ENCODE measurements at places on chromosomes 1 and 21.

DNA sequence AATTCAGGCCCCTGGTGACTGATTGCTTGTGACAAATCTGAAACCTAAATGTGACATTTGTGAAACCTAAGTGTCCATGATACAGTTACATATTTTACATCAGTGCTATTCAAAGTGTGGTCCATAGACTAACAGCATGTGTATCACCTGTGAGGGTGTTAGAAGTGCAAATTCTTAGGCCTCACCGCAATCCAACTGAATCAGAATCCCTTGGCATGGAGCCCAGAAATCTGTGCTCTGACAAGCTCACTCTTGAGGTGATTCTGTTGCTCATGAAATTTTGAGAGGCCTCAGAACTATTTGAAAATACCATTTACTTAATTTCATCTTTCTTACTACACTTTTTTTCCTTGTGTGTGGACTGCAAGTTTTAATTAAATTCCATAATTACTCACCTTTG, 587.9 kb downstream of the ADGRL2 start:
- peak; percentile 95 for DNase-seq

- DNase-seq: no peak
These were observed 4.4 kb downstream of the MIER1 start for GRCh38 chr1:66929146-66929688.

DNA sequence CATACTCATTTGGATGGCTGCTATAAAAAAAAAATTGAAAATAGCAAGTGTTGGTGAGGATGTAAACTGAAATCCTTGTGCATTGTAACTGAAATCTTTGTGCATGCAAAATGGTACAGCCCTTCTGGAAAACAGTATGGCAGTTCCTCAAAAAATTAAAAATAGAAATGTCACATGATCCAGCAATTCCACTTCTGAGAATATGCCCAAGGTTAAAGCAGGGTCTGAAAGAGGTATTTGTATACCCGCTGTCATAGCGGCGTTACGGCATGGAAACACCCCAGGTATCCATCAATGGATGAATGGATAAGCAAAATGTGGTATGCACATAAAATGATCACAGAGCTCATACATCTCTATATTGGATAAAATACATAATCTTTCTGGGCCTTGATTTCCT, 116.7 kb downstream of the RUSC1 start:
- DNase-seq: no peak

- DNase-seq: no peak
These were observed 8.8 kb upstream of the GUCA2A start for GRCh38 chr1:42173155-42173933.

GRCh38 chr21:32727687-32728455, at the start of gene SYNJ1:
TSS of gene SYNJ1 (minus strand) at chr21:32728013. CDS start at chr21:32726895, 1,118 bp downstream.
- DNase-seq: peak; percentile 73

DNA sequence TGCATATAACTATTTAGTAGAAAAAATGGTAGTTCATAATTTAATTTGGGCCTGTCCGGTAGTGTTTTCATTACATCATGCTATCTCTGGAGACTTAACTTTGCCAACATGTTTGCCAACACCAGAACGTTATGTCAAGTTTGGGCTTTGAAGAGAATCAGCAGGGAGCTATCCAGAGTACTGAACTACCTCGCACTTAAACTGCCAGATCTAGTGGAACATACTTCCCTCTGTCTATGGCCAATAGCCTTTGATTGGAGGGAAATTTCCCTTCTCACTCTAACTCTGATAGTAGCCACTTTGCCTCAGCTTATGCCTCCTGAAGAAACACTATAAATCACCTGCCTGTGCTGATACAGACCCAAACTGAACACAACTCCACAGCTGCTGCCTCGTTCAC, 10.0 kb downstream of the LRRC53 start:
- DNase-seq: no peak

DNA sequence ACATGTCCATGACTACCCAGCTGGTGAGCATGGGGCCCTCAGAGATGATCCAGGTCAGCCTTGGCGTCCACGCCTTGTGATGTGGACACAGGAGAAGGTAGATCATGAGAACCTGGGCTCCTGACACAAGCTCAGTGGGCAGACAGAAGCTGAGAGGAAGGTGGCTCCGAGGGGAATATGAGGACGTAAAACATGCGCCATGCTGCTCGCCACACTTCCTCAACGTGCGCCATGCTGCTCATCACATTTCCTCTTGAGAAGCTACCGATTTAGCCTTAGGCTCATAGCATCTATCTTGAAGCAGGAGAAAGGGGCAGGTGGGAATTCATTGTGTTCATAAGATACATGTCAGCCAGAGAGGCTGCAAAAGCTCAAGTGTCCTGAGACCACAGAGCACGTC, 176.9 kb downstream of the KAZN start:
- DNase-seq: no peak

DNA sequence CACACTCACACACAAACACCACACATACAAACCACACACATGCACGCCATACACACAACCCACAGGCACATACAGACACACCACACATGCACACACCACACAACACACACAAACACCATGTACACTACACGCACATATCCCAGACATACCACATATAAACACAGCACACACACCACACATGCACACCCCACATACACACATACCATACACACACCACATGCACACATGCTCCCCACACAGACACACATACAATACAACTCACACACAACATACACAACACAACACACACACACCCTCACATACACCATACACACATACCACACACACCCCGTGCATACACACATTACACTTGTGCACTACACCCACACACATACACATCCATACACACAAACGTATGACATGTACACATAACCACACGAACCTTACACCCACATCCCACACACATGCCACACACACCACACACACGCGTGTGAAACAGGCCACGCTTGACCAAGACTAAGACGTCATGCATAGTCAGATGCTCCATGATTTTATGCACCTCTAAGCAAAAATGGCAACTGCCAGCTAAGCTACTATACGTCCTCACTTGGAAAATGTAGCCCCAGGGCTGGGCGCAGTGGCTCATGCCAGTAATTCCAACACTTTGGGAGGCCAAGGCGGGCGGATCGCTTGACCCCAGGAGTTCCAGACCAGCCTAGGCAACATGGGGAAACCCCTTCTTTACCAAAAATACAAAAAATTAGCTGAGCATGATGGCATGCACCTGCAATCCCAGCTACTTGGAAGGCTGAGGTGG, 77.4 kb upstream of the TMPRSS2 start:
- DNase-seq: no peak

DNA sequence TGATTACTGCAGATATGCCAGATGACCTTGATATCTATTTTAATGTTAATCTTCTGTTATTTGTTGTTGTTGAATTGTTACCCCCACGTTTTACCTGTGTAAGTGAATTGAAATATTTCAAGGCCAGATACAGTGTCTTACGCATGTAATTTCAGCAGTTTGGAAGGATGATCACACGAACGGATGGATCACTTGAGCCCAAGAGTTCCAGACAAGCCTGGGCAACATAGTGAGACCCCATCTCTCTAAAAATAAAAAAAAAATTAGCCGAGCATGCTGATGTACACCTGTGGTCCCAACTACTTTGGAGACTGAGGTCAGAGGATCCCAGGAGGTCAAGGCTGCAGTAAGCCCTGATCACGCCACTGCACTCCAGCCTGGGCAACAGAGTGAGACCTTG, 32.2 kb downstream of the SDCCAG8 start:
- no peak for DNase-seq

DNA sequence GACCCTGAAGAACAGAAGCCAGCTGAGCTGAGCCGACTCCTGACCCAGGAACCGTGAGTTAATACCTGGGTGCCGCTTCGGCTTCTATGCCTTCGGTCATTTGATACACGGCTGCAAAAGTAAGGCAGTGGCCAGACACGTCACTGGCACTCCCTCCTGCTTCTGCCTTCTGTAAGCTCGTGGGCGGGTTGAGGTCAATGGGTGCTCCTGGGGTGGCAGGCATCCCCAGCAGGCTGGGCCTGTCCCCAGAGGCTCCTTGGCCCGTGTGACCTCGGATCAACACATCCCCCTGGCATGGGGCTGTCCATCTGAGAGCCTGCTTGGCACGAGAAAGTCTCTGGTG, 35.7 kb upstream of the COL6A1 start:
- DNase-seq: no peak

DNA sequence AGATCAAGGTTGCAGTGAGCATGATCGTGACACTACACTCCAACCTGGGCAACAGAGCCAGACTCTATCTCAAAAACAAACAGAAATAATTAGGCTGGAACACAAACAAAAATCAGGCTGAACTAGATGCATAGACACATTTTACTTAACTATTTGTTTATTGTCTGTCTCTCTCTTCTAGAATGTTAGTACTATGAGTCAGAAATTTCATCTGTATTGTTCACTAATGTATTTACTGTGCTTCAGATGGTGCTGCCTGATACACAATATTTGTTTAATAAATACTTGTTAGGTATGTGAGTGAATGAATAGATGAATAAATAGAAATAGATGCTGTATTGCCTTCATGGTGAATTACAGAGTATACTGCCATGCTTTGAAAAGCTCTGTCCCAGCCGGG, 6.0 kb upstream of the LIN28A start:
- no peak for DNase-seq

DNA sequence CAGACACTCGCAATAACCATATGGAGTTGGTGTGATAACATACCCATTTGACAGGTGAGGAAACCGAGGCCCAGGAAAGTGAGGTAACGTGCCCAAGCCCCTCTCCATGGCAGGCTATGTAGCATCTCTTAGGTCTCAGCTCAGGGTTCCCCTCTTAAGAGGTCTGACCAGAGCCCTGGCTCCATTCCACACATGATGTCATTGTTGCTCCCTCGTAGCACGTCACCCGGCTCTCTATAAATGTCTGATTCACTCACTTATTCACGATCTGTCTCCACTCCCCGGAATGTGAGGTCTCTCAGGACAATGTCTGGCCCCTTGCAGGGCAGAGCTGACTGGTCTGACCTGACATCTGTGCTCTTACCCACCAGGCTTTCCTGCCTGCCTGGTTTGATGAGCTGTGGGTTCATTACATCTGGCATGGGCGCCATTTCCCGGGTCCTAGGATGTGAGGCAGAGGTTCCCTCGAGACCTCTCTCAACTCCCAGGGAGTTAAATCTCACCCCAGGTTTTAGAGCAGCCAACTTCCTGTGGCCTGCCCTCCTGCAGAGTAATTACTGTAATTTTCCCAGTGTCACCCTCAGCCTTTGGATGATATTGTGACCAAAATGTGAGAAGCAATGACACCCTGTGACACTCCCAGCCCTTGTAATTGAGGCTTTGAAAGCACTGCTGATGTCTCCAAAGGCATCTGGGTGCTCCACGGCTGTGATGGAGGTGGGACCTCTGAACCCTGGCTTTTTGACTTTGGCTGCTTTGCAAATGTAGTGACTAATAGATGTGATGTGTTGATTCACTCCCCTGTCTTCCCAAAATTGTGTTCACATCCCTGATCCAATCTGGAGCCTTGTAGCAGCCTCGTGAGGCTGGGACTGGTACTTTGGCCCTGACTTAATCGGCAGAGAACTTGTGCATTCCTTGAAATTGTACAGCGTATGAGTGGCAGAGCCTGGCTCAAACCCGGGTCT, 10.6 kb downstream of the ACTL8 start:
- DNase-seq: peak; percentile 18
